Activated T-helper 1 cell treated with anti-CD3 and anti-CD28 coated beads, Interleukin-2, amount 50 U/mL, for 16 hours (primary cell): ENCODE measurements at places on chromosomes 16 and 17.

DNA sequence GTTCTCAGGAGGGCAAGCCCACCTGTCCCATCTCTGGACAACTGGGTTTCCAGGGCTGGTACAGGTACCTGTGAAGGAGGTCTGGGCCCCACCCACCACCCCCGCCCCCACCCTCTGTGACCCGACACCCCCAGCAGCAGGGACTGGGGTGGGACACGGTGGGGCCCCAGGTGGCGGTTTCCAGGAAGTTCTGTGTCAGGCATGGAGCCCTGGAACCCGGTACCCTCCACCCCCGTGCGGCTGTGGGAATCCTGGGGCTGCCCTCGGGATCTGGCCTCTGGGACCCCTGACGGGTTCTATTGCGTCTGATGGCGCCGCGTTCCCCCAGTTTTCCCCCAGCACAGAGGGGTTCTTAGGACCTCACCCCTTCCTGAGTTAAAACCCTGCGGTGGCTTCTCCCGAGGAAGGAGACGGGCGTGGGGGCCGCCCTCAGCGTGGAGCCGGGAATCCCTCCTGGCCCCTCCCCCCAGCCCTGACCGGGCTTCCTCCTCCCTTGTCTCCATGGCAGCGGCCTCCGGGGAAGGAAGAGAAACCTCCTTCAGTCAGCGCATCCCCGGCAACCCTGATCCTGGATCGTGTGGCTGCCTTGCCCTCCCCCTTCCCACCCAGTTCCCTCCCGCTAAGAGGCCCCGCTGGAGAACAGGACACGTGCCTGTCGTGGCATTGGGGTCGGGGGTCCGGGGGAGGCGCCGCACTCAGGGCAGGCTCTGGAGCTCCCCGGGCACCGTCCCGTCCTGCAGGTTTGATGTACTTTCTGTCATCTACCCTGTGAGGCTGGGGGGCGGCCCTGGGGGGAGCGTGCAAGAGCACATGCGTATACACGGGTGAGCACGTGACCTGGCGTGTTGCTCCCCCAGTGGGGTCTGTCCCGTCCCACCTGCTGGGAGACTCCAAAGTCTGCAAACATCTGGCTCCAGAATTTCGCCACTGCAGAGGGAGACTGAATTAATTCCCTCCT, 30.3 kb downstream of the CACNA1H start:
- DNase-seq = no peak

- DNase-seq = no peak
Observed at GRCh38 chr17:51341457-51341856, 81.1 kb downstream of the UTP18 start.

DNA sequence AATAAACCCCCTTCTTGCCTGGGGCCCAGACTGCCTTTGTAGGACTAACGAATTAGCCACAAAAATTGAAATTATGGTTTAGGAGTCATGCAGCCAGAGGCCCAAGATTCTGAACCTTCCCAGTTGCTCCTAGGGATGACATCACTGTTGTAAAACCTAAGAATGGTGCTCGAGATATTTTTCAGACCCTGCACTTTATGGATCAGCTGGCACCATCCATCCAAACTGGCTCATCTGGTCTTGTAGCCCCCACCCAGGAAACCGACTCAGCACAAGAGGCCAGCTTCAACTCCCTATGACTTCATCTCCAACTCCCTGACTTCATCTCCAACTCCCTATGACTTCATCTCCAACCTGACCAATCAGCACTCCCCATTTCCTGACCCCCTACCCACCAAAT, 10.9 kb upstream of the EVPL start:
- no peak for DNase-seq

DNA sequence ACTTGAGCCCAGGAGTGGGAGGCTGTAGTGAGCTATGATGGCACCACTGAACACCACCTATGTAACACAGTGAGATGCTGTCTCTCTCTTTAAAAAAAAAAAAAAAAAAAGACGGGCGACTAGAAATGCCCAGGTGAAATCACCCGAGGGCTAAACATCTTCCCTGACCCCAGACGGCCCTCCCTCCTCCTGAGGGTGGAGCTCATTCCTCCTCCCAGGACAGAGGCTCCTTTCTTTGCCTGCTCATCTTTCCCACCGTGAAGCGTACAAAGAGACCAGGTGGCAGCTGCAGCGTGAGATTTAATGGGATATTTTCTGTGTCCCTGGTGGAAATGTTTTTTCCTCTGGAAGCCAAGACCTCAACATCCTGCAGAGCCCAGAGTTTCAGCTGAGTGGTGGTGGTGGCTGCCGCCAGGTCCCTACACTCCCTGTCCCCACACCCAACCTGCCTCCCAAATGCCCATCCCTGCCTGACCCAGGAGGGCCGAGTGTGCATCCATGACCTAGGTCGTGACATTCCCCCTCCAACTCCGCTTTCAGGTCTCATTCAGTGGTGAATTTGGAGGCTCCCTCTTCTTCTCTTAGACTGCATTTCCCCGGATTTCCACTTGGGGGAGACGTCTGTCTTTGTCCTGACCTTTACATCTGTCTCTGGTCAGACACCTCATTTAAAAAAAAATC, 14.4 kb upstream of the GPRC5B start:
- no peak for DNase-seq

DNA sequence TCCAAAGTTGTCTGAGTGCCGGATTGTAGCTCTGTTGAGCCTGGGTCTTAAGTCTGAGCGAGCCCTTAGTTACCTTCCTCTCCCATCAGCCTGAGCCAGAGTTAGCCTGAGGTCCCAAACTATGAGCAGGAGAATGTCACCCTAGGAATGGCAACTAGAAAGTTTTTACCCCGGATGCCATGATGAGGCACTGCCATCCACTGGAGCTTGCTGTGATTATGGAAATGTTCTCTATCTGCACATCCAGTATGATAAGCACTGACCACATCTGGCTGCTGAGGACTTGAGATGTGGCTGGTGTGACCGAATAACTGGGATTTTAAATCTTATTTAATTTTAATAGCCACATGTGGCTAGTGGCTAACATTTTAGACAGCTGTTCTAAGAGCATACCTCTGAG, 550.0 kb downstream of the CDH13 start:
- no peak for DNase-seq
